ENCODE measurements at places on chromosomes 3 and 15.

- no peak for DNase-seq
Measured at GRCh38 chr3:184827572-184827971, 15.6 kb downstream of the VPS8 start.

DNA sequence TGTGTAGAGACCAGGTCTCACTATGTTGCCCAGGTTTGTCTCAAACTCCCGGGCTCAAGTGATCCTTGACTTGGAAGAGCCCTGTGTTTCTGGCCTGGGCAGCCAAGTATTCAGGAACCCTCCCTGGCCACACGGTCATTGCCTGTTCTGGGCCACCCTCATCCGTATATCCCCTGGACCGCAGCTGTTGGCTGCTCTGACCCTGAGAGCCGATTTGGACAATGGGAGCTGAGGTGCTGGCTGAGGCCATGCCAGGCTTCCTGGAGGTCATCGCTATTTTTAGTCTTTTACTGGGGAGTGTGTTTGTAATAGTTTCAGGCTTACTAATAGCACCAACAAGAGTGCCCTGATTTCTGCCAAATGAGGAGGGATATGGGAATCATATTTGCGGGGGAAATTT is 60.7 kb downstream of the ADAMTS7 start:
- DNase-seq, result no peak

DNA sequence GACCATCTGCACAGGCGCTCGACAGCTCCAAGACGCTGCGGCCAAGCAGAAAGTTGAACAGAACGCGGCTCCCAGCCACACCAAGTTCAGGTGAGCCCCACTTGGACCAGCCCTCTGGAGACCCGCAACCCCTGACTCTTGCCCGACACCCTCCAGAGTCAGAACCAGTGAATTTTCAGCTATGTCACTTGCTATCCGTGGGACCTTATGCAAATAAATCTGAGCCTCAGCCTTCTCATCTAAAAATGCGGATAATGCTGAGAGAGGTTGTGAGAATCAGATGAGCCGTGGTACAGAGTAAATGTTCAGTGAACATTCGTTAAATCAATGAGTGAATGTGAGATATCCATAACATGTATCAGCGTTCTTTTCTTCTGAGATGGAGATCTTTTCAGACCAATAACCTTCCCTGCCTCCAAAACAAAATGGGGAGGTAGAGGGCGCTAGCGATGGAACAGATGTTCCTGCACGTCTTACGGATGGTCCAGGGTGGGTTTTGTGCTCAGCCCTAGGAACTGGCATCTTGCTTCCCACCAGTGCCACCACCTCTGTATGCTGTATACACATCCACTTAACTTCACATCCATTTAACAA is 524 bp downstream of the MRPS11 start:
- no peak for DNase-seq

DNA sequence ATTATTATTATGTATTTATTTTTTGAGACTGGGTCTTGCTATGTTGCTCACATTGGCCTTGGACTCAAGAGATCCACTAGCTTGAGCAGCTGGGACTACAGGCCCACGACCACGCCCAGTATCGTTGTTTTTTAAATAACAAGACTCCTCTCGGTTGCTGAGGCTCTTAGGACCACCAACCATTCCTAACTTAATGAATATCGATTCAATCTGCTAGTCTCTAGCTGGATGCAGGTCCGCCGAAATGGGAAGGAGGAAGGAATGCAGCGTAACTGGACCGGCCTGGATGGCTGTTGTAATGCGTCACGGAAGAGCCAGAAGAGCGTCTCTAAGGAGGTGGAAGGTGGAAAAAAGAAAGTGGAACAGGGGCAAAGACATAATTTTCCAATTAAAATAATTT is 1.7 kb downstream of the ANXA2 start:
- DNase-seq, result no peak

- no peak for DNase-seq
Measured at GRCh38 chr15:29670266-29670665, 152.0 kb downstream of the TJP1 start.

DNA sequence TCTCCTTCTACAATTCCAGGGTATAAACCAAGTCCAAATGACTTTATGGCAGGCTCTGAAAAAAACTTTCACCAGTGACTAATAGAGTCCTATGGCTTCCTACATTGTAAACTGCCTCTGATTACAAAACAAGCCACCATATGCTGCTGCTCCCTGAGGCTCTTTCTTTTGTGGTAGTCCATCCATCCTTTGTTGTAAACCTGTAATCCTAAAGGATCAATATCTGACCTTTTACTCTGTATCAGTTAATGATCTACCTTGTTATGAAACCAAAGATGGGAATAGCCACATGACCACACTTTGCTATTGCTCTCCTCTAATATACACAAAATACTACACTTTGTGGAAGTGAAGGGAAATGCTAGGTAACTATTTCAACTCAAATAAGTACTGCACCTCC is 434.7 kb upstream of the AGTR1 start:
- no peak for DNase-seq

- no peak for DNase-seq
Measured at GRCh38 chr3:161413127-161413854, 42.0 kb upstream of the SPTSSB start.

- no peak for DNase-seq
Measured at GRCh38 chr3:42601896-42602581, 1.6 kb downstream of the NKTR start.

GRCh38 chr15:66789029-66790025 is 87.3 kb downstream of the SMAD6 start:
- peak; percentile 58 for DNase-seq

DNA sequence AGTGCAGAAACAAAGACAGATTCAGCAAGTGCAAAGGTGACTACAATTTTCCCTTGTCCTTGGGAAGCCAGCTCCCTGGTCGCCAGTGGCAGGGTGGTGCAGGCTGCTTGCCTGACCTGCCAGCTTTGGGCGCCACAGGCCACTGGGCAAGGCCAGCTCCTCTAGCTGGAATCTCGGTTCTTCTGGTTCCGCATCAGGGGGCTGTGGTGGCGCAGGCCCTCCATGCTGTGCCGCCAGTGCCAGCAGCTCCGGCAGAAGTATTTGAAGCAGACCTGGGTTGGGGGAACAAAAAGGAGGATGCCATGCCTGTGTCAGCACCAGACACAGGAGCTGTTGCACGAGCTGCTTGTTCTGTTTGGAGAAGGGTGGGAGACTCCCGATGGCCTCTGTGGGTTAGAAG is 4.2 kb upstream of the RPS17 start:
- DNase-seq, result no peak

DNA sequence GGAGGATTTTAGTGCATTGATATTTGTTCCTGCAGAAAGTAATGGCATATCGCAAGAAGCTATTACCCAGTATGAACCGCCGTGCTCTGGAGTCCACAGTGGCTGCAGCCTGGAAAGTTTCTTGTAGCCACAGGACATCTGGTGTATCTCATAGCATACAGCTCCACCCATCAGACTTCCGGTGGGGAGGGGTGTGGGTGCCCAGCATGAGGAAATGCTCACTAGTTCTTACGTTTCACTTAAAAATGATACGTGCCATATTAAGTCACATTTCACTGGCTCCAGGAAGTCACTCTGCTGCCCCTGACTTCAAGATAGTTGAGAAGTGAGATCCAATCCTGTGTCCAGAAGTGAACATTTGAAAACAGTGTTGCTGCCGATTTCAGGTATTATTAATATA is 990.4 kb downstream of the GBE1 start:
- DNase-seq, result no peak

GRCh38 chr3:183161552-183162336 is 790 bp downstream of the LAMP3 start:
- DNase-seq, result no peak

DNA sequence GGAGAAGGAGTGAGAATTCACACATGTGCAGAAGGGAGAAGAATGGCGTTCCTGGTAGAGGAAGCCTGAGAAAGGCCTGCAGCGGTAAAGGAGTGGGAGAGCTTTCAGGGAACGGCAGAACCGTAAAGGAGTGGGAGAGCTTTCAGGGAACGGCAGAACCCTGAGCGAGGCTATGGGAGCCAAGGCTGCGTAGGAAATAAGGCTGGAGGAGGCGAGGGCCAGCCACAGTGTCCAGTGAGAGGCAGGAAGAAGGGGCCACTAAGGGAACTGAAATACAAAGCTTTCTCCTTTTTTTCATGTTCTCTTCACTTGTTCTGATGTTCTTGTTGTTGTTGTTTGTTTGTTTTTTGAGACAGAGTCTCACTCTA is 41.6 kb downstream of the GOLGA6L10 start:
- DNase-seq, result no peak

DNA sequence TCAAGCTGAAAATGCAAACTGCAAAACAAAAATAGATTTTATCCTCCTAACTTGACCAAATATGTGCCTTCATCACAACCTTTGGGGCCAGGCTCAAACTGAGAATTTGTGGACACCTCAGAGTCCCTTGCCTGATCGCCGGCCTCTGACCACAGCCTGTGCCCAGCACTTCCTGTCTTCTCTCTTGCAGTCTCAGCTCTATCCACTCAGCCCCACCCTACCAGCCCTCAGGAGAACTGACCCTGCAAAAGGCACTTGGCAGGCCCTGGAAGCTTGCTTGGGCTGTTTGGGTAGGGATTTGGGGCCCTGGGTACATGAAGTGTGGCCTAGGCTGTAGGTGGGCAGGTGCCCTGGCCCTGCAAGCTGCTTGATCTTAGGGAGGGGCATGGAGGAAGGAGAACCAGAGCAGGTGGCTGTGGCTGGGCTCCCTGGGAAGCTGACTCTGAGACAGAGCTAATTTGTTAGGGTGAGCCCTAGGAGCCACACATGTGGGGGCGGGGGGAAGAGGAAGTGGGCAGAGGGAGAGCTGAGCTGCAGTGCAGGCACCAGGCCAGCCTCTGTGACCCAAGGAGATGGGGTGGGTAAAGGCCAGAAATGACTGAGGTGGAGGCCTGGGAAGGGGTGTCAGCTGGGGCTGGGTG is 8.6 kb downstream of the CLEC3B start:
- no peak for DNase-seq

DNA sequence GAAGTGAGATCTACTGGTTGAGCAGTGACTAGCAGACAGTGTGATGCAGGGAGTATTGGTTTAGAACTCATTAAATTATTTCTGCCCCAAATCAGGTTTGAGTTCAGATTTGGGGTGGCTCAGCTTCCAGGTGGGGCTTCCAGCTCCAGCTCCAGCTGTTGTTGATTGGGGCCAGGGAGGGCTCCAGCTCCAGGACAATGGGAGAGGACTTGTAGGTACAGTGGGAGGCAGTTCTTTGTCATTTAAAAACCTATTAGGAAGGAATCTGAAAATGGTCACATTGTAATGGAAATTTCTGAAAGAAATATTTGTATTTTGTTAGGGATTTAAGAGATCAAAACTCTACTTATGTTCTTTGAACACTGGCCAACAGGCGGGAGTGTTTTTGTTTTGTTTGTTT is 97.0 kb downstream of the FNDC3B start:
- DNase-seq, result no peak

GRCh38 chr15:76181705-76182107 is 121.9 kb downstream of the TMEM266 start:
- DNase-seq, result no peak

- no peak for DNase-seq
Measured at GRCh38 chr3:39108200-39108710, 775 bp downstream of the TTC21A start.

DNA sequence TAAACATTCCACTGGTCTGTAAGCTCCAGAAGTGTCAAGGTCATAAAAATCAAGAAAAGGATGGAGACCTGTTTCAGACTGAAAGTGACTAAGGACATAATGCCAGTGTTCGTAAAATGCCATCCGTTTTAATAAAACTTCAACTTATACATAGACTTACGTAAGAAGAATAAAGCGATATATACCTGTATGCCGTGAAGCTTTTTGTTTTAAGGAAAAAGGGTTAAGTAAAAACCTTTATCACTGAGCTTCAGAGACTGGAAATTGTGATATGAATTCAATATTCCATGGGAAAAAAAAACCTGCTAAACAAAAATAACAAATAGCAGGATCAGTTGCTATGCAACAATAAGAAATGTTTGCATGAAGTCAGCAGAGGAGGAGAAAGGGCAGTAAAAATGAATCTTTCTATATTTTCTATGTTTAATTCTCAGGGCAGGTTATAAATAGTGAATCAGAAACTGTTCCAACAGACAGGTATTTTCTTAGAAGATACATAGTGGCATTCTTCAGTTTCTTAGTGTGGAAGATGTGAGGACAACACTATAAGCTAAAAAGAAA is 42.5 kb downstream of the CHSY1 start:
- no peak for DNase-seq

- no peak for DNase-seq
Measured at GRCh38 chr3:171419457-171419856, 40.7 kb downstream of the TNIK start.

- no peak for DNase-seq
Measured at GRCh38 chr15:70435369-70435768, 328.0 kb downstream of the UACA start.

DNA sequence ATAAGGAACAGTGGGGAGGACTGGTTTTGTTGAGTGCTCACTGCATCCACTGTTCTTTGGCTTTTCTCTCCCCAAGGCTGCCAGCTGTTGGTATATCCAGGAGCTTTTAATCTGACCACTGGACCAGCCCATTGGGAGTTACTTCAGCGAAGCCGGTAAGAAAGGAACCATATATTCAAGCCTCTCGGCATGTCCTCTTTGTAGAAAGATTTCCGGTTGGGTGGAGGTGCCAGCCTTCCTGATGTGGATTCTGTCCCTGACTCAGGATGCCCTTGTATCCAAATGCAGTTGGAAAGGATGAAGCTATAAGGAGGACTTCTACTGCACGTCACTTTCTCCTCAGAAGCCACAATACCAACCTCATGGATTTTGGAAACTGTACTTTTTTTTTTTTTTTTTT is 14.2 kb downstream of the NIT2 start:
- DNase-seq, result no peak

GRCh38 chr3:196569003-196569516 is 600 bp downstream of the FBXO45 start:
- no peak for DNase-seq

DNA sequence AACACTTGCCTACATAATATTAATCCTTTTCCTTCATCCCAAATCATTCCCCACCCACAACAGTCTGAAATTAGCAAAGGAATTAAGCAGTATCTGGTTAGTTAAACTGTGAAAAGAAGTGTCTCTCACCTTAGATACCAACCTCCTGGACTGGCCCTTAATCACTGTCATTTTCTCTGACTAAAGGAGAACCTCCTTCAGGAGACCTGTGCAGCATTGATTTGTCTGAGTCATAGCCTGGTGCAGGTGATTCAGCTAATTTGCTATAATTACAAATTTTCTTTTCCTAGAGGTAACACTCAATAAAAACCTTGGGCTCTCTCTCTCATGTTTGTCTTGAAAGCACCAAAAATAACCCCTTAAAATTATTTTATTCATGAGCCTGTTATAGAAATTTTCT is 279.8 kb upstream of the SEMA6D start:
- no peak for DNase-seq

DNA sequence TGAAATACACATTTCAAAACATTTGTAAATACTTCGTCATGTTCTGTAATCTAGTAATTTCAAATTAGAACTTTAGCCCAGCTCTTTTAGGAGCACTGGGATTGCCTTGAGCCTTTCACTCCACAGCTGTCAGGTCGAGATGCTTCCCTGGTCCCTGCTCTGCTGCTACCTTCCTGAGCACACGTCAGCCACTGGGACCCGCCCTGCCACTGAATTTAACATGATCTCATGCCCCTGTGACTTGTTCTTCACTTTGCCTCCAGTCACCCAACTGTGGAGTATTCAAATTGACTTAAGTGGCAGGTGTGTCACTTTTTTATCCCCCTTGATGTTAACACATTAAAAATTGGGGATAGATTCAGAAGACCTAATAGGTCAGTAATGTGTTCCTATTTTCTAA is 3.3 kb downstream of the ARRDC4 start:
- no peak for DNase-seq

- DNase-seq, result no peak
Measured at GRCh38 chr3:149536429-149536828, 61.9 kb downstream of the TM4SF4 start.

Measured in fibroblast of skin of left biceps (primary cell).